ENCODE measurements at places on chromosomes 6 and 20. TPM values are rescaled to one million over a fixed set of nuclear protein-coding genes. Genes with fewer than 3 reads are reported as not detected.

The CNKSR3 gene
- total RNA-seq: 3.1 TPM

The ZNF165 gene
- 0.22 TPM for total RNA-seq

The OOEP gene
- 0.88 TPM for total RNA-seq

The CLVS2 gene
- total RNA-seq: not detected

The TOX2 gene
- 10.5 TPM for total RNA-seq

Measured in placental pericyte (primary cell).